ENCODE measurements at places on chromosomes 16 and 17. TPM values are rescaled to one million over a fixed set of nuclear protein-coding genes. Genes with fewer than 3 reads are reported as not detected.

METTL2A gene
- total RNA-seq, result 29.4 TPM

FBXL16 gene
- under 0.01 TPM for total RNA-seq

HS3ST4 gene
- not detected for total RNA-seq

GAS2L2 gene
- not detected for total RNA-seq

DRG2 gene
- total RNA-seq, result 33.2 TPM

THRA gene
- 19.0 TPM for total RNA-seq

CCL7 gene
- total RNA-seq, result not detected

MEOX1 gene
- 6.0 TPM for total RNA-seq

MON1B gene
- 10.4 TPM for total RNA-seq

SPNS2 gene
- total RNA-seq, result under 0.01 TPM

CEP295NL gene
- 5.6 TPM for total RNA-seq

MCRIP1 gene
- 96.6 TPM for total RNA-seq

PPP1R27 gene
- not detected for total RNA-seq

MYH1 gene
- total RNA-seq, result not detected

DNA sequence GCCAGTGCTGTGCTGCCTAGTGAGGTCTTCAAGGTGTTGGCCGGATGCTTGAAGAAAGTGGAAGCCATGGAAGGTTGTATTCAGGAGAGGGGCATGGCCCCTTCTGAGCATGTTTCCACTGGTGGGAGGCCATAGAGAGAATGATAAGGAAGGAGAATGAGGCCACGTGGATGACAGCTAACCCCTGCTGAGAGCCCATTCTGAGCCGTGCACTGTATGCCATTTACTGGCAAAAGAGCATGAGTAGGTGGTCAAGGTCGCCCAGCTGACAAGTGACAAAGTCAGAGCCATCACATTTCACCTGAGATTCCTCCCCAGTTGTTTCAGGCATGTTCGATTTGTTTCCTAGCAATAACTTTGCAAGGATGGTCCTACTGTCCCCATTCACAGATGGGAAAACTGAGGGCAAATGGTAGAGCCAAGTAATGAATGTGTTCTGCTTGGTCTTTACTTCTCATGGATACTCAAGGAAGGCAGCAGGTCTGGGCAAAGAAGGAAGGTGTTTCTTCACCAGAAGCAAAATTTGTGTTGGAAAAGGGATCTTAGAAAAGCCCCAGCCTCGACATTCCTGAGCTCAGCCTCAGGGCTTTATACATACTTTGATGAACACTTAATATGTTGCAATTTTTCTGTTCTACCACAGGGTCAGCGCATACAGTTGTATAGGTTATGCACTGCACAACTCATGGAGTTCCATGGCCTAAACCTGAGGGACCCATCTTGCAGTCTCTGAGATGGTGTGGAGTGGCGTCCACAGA is 10.5 kb upstream of the NKD1 start:
- no peak for DNase-seq

DNA sequence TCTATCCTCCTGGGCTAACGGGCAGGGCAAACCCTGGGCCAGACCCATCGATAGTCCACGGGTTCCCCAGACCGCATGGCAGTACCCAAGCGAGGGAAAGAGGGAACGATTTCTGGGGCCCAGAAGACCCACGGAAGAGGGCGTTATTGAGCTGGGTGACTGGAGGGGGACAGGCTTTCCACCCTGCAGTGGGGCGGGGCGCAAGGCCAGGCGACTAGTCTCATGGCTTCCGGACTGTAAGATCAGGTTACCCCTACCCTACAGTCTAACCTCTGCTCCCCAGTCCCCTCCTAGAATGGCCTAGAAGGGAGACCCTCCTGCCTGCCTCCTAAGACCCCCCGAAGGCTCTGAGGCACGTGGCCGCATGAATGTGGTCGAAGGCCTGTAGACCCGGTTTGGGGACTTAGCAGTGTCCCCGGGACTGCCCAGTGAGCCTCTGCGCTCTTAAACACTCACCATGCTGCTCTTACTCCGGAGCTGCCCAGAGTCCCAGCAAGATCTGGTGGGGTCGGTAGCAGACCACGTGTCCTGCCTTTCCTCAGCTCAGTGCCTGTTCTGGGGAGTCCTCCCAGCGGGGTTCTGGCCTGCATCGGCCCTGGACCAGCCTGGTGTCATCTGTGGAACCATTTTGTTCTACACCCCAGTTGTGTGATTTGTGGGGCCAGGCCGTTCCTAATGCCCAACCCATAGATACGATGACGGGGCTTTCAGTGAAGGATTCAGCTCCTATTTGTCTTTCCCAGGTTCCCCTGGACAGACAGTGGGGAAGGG is 13.2 kb upstream of the AURKB start:
- peak; percentile 50 for DNase-seq

DNA sequence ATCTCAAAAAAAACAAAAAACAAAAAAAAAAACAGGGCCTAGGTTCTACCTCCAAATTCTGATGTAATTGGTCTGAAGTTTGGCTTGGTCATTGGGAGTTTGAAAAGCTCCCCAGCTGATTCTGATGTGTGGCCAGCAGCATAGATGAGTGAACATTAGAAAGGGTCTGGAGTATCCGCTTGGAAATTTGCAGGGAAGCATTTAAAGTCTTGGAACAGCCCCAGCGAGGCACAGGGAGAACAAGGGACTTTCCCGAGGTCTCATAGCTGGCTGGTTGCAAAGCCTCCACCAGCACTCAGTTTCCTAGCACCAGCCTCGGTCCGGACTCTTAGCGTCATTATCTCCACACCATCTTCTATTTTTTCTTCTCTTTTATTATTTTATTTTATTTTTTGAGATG is 70.8 kb downstream of the RAB11FIP4 start:
- DNase-seq, result no peak

GRCh38 chr16:19559242-19559910 is 3.9 kb downstream of the VPS35L start:
- DNase-seq, result peak; percentile 70

GRCh38 chr16:5642436-5642835 is 544.8 kb upstream of the EEF2KMT start:
- DNase-seq, result no peak

- peak; percentile 29 for DNase-seq
Measured at GRCh38 chr16:55701442-55702319, 45.9 kb downstream of the SLC6A2 start.

GRCh38 chr16:10558746-10559641 is 21.4 kb downstream of the EMP2 start:
- DNase-seq, result no peak

- no peak for DNase-seq
Measured at GRCh38 chr17:63519972-63520882, 2.9 kb upstream of the KCNH6 start.

DNA sequence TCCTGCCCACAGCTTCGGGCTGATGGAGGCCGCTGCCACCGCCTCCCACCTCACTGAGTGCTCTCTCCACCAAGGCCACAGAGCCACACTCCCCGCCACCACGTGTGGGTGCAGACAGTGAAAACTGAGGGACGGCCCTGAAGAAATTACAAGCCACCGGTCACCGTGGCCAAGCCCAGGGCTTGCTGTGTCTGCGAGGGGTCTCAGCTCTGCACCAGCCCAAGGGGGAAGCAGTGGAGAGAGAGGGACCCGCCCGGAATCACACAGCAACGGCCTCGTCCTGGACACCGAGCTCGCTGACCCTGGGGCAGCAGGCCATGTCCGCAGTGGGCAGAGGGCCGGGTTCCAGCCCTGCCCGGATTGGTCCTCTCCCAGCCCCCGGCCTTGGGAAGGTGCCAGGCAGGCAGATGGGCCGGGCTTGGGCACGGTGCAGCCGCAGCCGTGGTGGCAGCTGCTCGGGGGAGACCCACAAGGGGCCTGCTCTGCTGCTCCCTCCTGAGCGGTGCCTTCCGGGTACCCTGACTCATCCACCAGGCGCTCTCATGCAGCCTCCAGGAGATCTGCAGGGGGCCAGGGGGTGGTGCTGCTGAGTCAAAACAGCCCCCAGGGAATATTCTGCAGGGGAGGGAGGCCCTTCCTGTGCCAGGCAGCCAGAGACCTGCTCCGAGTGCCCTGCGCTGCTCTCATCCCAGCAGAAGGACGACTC is 52.0 kb downstream of the CBFA2T3 start:
- DNase-seq, result peak; percentile 71

GRCh38 chr16:77304877-77305276 is 105.7 kb downstream of the SYCE1L start:
- DNase-seq, result peak; percentile 44

DNA sequence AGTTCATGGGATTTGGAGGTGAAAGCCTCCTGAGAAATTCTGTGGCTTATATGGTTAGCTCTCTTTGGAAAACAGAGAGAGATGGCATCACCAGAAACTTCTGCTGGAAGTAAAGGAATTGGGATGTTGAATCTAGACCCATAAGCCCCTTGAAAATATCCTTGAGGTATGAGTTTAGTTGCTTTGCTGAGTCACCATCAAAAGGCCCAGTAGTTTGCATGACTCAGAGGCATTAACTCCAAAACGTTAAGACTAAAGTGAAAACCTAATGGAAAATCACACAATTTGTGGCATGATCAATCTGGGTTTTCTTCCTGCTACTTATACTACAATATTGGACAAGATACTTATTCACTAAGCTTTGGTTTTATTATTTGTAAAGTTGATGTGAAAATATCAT is 349.2 kb upstream of the SALL1 start:
- peak; percentile 16 for DNase-seq

DNA sequence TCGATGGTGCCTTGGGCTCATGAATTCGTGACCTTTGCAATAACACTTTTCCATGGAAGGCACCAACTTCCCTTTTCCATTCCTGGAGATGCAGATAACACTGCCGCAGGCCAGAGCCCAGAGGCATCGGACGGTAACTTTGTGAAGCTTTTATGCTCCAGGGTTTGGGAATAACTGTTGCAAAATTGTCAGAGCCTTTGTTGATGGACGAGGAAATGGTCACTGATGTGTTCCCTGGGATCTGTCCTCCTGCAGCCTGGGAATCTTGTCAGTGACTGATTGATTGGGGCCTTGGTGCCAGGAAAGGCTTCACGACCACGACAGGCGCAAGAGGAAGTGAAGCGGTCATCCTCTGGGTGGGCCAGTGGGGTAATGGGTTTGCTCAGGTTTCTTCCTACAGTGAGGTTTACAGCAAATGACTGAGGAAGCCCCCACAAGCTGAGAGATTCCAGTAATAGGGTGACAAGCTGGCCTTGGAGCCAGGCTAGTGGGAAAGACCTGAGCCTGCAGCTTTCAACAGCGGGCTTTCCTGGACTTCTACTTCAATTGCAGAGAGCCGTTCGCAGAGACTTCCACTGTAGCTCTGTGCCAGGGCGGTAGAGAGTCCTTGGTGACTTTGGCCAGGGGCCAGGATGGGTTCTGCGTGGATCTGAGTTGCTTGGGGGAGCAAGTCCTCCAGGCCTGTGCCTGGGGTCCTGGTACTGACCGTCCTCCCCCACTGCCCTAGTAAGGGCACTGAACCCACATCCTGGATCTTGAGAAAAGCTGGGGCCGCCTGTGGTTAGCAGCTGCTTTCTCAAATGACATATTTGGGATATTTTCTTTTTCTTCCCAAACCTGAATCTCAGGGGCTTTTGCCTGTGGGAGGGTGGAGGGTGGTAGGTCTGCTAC is 37.6 kb downstream of the PGS1 start:
- peak; percentile 66 for DNase-seq

DNA sequence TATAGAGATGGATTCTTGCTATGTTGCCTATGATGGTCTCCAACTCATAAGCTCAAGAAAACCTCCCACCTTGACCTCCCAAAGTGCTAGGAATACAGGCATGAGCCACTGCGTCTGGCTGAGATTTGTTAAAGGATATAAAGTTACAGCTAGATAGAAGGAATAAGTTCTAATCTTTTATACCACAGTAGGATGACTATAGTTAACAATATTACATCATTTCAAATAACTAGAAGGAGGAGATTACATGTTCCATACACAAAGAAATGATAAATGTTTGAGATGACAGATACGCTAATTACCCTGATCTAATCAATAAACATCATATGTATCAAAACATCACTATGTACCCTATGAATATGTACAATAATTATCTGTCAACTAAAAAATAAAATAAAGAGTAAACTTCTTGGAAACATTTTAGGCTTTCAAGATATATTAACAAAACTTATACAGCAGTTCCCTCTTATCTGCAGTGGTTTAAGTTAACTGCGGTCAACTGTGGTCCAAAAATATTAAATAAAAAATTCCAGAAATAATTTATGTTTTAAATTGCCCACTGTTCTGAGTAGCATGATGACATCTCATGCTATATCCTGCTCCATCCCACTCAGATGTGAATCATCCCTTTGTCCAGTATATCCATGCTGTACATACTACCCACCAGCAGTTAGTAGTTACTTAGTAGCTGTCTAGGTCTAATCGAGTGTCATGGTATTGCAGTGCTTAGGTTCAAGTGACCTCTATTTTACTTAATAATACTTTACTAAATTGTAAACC is 129.2 kb upstream of the NACA2 start:
- DNase-seq, result peak; percentile 61

- peak; percentile 98 for DNase-seq
Measured at GRCh38 chr17:50177983-50178834, 12.4 kb downstream of the SGCA start.

- no peak for DNase-seq
Measured at GRCh38 chr17:40663252-40663651, 1.7 kb downstream of the KRT222 start.

DNA sequence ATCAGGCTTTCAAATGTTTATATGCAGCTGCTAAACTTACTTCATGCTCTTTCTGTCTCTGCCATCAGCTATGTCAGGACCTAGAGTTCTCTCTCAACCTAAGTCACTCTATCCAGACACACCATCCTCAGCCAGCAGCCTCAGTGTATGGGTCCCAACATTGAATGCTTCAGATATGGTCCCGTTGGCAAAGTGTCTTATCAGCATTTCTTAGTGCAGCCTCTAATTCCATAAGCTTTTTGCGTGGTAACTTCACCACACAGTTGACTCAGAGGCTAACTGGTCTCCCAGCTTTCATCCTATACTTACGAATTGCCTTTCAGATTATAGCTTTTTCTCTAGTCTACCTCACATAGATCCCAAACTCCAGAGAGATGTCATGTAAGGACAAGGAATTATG is 402.9 kb upstream of the EEF2KMT start:
- no peak for DNase-seq

- DNase-seq, result peak; percentile 40
Measured at GRCh38 chr17:77829843-77830799, 128.4 kb upstream of the TNRC6C start.

- DNase-seq, result peak; percentile 28
Measured at GRCh38 chr16:81604960-81605383, 160.4 kb downstream of the CMIP start.

GRCh38 chr17:56298846-56299245 is 145.6 kb downstream of the ANKFN1 start:
- no peak for DNase-seq

GRCh38 chr16:67767953-67768352 is 38.4 kb downstream of the RANBP10 start:
- peak; percentile 74 for DNase-seq

GRCh38 chr17:21295036-21295952 is 10.8 kb downstream of the MAP2K3 start:
- DNase-seq, result peak; percentile 59

- no peak for DNase-seq
Measured at GRCh38 chr16:85570213-85570734, 42.8 kb upstream of the GSE1 start.

GRCh38 chr16:73949574-73950320 is 346.9 kb upstream of the PSMD7 start:
- peak; percentile 66 for DNase-seq

GRCh38 chr17:82242977-82243647 is 14.3 kb downstream of the SLC16A3 start:
- DNase-seq, result peak; percentile 88
